Amygdala (tissue), 56 donors: ENCODE measurements at places on chromosomes 16 and 17.

DNA sequence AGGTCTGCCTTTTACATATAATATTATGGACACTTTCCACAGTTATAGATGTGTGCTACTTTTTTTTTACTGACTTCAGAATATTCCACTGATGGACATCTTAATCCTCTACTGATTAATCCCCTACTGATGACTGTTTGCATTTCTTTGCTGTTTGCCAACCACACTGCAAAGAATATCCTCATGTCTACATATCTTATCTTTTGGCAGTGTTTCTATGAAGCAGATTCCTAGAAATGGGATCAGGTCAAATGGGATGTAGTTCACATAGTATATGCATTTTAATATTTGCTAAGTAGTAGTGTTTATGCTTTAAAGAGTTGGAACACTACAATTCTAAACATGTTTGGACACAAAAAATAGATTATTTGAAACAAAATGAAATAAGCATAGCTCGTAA, 3.2 kb downstream of the CCL3 start:
- DNase-seq: no peak

- no peak for DNase-seq
Measured at GRCh38 chr17:29368926-29369325, 21.2 kb upstream of the TAOK1 start.

DNA sequence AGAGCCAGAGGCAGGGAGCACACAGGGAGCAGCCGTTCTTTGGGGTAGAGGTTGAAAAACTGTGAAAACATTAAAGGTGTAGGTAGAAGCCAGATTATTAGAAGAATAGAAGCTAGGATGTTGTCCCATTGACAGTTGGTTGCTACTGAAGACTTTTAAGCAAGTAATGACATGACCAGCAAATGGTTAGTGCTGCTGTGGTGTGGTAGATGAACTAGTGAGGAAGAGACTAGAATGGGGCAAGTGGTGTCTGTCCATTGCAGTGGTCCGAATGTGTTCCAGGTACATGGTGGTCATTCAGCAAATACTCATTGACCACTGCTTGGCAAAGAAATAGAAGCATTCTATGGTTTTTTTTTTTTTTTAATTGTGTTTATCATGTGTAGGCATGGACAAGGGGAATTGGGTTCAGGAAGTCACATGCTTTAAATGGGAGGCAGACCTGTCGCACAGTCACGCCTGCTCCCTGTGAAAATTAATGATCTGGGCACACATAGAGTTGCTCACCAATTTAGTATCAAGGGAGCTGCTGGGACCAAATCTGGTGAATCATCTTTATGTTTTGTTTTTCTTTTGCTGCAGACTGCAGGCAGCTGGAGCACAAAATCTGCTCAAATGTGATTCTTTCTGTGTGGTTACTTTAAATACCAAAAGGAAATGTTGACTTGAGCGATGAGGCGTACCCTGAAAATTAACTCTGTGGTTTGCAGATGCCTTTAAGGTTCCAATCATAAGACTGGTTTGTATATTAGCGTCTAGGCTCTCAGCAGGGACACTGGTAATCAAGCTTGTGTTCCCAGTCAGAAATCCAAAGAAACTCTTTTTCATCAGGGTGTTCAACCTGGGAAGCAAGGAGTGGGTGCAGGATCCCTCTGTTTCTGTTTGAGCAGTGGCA, 30.7 kb downstream of the YPEL2 start:
- DNase-seq: no peak

DNA sequence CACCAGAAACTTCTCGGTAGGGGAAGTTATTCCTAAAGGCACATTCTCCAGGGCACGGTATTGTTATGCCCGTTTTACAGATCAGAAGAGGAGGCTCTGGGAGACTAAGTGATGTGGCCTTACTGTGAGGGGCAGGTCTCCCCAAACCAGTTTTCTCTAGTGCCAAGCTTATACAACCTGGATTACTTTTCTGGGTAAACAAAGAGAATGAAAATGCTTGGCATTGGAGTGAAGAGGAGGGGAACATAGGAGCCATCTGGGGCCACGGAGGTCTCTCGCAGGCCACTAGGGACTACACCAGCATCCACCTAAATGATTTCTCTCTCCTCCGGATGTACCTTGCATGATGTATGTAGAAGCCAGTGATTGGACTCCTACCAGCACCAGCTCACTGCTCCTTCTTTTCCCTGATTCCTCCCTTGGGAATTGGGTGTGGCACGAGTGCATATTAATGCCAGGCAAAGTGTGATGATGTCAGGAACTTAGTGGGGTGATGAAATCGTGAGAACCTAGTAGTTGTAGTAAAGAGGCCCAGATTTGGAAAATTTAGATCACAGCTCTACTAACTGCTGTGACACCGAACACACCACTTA, 674 bp downstream of the TOM1L1 start:
- DNase-seq: no peak

GRCh38 chr17:50003911-50004310, 8.9 kb upstream of the DLX3 start:
- DNase-seq: no peak

GRCh38 chr16:27251541-27252205, 16.9 kb downstream of the NSMCE1 start:
- no peak for DNase-seq

DNA sequence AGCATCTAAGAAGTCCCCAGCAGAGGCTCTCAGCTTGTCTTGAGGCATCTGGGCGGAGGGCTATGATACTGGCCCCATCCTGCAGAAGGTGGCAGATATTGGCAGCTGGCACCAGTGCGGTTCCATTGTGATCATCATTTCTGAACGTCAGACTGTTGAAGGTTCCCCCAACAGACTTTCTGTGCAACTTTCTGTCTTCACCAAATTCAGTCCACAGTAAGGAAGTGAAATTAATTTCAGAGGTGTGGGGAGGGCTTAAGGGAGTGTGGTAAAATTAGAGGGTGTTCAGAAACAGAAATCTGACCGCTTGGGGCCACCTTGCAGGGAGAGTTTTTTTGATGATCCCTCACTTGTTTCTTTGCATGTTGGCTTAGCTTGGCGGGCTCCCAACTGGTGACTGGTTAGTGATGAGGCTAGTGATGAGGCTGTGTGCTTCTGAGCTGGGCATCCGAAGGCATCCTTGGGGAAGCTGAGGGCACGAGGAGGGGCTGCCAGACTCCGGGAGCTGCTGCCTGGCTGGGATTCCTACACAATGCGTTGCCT, at the start of gene CIITA:
CIITA (plus strand) TSS at position 404 of the 543 bp plus-strand sequence; CDS start at position 533, 129 bp downstream.
- DNase-seq: peak; percentile 62

DNA sequence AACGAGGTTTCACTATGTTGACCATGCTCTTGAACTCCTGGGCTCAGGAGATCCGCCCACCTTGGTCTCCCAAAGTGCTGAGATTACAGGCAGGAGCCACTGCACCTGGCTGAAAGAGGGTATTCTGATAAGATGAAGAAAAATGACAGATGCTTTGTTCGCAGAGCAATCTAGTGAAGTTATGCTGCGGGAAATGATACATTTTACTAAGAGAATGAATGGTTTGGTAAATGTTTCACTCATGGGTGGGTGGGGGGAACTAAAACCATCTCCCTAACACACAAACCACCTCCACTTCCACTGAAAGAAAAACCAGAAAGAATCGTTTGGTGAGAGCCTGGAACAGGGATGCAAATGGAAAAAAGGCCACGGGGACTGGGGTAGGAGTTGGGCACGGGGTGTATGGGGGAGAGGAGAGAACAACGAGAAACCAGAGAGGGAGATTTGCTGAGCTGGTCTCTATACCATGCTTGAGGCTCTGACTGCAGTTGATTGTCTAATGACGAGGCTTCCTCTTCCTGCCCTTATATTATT, 19.0 kb upstream of the XYLT2 start:
- DNase-seq: no peak

DNA sequence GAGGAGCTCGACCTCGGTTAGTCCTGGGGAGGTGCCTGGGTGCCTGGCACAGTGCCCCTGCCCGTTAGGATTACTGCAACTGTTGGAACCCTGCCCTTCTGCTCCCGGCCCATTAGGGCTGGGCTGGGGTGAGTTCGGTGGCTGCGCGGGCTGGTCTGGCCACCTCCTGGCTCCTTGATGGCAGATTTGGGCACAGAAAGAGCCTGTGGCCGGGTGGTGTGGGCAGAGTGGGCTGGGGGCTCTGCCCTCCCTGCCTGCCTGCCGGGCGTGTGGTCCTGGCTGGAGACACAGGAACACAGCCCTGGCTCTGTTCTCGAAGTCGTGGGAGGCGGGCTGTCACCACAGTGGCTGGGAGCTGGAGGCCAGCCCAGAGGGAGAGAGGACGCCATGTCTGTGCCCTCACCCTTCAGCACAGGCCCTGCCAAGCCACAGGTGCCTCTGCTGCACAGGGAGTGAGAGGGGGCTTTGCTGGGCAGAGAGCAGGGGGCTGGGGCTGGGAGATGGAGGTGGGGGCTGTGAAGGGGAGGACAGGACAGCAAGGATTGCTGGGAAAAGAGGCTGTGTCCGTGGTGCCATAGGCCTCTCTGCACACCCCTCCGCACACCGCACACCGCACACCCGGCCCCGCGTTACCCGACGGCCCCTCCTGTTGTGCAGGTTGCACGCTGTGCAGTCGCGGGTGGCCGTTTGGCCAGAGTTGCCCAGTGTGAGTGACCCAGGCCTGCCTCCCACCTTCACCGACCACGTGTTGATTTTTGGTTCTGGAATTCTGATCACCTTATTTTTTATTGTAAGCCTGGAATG, 236.6 kb upstream of the GSE1 start:
- DNase-seq: peak; percentile 55

DNA sequence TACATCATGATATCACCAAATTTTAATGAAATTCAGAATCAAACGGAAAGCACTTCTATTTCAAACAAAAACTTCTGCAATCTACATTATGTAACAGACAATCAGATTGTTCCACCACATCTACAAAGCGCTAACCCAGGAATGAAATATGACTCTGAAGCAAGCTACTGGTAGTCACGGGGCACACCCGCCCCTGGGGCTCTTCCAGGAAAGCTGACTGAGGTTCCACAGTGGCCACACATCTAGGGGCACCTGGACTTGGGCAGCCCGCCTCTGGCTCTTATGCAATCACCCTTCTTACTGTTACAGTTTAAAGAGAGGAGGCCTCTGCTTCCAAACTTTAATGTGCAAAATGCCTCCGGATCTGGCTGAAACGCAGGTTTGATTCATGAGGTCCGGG, 27.5 kb downstream of the ZCCHC14 start:
- no peak for DNase-seq

GRCh38 chr16:4052801-4053293, 63.4 kb downstream of the ADCY9 start:
- DNase-seq: no peak

- DNase-seq: no peak
Measured at GRCh38 chr17:12664252-12664651, 1.4 kb upstream of the MYOCD start.

- no peak for DNase-seq
Measured at GRCh38 chr17:35254107-35254773, 11.4 kb downstream of the SLFN5 start.

GRCh38 chr17:77498791-77499698, 358.3 kb downstream of the SEC14L1 start:
- no peak for DNase-seq

DNA sequence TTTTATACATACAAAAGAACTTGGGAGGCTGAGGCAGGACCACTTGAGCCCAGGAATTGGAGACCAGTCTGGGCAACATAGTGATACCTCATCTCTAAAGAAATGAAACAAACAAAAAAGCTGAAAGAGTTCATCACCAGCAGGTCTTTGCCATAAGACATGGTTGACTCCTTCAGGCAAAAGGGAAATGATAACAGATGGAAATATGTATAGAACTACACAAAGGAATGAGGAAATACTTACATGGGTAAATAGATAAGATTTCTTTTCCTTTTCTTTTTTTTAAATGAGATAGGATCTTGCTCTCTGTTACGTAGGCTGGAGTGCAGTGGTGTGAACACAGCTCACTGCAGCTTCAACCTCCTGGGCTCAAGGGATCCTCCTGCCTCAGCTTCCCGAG, 165.3 kb downstream of the PARN start:
- no peak for DNase-seq

- DNase-seq: no peak
Measured at GRCh38 chr16:75810342-75810741, 84.1 kb upstream of the CPHXL start.

- no peak for DNase-seq
Measured at GRCh38 chr17:41686281-41686680, 2.4 kb upstream of the EIF1 start.

DNA sequence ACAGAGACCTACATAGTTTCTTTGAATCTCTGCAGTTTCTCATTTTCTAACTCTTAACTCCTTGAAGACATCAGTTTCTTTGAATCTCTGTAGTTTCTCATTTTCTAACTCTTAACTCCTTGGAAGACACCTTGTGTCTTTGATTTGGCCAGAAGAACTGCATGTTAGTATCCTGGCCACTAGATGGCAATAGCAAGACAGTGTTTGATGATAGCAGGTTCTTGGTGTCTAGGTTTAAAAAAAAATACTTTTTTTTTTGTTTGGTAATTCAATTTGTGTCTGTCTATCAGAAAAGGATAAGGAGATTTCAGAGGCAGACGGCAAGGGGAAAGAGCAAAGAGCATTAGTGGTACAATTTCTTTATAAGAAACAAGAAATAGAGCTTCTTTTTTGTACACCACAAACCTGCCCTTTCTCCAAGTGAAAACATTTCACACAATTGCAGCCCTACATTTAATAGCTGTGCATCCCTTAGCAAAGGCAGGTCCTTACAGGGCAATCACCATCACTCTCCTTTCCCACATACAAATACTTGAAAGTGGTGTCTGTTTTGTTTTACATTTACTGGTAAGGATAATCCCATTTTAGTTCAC, 1324.9 kb upstream of the CDH8 start:
- DNase-seq: peak; percentile 9

DNA sequence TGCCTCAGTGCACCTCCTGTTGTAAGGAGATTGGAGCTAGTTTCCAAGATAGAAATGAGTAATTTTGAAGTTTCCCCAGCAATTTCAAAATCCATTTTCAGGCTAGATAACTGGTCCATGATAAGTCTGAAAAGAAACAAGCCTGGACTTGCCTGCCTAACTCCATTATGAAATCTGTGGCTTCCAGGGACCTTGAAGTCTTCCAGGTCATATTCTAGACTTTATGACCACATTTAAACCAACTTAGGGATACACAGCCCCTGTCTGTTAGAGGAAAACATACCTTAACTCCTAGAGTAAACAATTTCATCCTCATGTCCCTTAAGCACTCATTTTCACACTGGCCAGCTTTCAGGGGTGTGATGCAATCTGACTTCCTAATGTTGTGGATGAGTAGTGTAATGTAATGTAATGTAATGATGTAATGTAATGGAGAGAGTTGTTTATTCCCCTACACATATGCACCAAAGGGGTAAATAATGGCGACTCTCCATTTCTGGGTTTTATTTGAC, 96.7 kb upstream of the FAM20A start:
- no peak for DNase-seq

DNA sequence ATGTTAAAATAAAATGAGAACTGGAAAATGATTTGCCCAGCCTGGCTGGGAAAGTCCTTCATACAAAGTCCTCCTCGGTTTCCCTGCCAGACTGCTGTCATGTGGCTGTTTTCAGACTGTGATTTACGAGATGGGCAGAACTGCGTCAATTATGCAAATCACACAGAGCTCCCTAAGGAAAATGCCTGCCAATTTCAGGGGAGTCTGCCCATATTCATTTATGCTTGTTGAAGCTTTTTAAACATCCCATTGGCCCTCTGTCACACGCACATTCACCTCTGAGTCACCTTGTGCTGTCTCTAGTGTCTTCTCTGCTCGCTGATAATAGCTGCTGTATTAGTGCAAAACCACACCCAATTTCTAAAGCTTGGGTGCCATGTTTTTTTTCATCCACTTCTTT, 81.7 kb upstream of the FAM20A start:
- DNase-seq: no peak
